ENCODE measurements at places on chromosomes 13 and 19.

DNA sequence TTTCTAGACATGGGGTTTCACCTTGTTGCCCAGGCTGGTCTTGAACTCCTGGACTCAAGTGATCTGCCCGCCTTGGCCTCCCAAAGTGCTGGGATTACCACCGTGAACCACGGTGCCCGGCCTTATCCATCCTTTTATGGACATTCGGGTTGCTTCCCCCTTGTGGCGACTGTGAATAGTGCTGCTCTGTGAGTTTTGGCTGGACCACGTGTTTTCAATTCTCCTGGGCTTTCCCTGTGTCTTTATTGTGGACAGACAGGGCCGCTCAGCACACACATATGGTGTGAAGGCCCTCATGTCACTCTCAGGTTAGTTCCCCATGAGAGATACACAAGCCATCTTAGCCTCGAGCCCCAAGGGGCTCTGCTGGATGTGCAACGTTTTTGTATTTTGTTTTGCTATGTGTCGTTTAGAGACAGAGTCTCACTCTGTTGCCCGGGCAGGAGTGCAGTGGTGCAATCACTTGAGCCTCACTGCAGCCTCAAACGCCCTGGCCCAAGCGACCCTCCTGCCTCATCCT lies 40.5 kb downstream of the MAU2 start:
- ATAC-seq = peak; percentile 82

DNA sequence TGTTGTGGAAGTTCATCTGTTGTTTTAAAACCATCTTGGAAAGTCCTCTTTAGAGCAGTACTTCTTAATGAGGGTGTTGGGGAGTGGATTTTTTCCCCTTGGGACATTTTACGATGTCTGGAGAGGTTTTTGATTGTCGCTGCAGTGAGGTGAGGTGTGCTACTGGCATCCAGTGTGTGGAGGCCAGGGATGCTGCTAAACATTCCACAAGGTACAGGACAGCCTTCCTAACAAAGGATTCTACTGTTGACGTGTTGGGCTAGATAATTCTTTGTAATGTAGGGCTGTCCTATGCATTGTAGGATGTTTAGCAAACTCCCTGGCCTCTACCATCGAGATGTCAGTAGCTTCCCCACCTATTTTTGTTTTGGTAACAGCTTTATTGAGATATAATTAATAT lies 33.3 kb downstream of the NAA16 start:
- ATAC-seq = no peak

DNA sequence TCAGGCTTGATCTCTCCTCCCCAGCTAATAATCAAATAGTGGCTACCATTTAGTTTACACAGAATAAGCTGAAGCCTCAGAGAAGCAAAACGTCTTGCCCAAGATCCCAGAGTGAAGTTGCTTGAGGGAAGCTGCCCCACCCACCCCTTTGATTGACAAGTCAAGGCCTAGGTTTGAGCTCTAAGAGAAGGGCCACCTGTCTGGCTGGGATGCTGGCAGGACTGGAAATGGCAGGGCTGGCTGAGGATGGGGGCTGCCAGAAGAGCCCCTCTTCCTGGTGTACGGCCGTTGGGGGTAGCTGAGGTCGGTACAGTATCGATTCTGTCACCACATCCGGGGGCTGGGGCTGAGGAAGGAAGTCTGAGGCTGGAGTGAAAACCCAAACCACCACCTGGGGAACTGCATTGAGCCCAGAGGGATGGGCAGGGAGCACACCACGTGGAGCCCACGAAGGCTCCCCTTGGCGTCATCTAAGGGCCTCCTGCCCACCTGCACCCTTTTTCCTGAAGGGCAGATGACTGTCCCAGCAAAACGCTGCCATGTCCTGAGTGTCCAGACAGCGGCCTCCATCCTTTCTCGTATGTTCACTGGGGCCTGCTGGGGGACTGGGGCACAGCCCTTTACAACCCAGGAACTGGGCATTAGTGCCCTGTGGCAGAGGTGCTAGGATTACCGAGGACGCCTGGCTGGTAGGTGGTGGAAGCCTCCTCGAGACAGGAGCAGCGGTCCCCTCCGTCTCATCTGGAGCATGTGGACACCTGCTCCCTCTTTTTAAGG lies 1.4 kb upstream of the PRKD2 start:
- peak; percentile 49 for ATAC-seq

- no peak for ATAC-seq
Measured at GRCh38 chr19:43997631-43998290, 5.0 kb upstream of the ZNF230 start.

GRCh38 chr13:27933118-27933517 lies 13.3 kb downstream of the PDX1 start:
- ATAC-seq = no peak

DNA sequence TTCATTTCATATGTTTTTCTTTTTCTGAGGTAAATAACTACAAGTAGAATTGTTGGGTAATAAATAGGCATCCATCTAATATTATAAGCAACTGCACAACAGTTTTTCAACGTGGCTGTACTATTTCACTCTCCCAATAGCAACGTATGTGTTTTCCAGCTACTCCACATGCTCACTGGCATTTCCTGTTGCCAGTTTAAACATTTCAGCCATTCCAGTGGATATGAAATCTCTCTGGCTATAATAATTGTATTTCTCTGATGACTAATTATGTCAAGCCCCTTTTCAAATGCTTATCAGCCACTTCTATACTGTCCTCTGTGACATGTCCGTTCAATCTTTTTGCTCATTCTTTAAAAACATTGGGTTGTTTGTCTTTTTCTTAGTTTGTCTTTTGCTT lies 26.8 kb upstream of the ALOX5AP start:
- ATAC-seq = no peak

- no peak for ATAC-seq
Measured at GRCh38 chr13:111521691-111522229, 201.3 kb downstream of the TEX29 start.

- no peak for ATAC-seq
Measured at GRCh38 chr13:73935991-73936390, 198.2 kb downstream of the KLF12 start.

DNA sequence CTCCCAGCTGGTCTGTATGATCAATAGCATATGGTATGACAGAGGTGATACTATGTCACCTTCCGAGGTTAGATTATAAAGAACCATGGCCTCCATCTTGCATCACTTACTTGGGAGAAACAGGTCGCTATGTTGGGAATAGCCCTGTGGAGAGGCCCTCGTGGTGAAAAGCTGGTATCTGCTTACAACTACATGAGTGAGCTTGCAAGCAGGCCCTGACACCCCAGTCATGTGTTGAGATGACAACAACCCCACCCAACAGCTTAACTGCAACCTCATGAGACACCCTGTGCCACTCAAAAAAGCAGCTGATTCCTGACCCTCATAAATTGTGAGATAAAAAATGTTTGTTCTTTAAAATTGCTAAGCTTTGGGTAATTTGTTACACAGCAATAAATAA lies 18.8 kb downstream of the MTRF1 start:
- ATAC-seq = no peak

- ATAC-seq = peak; percentile 28
Measured at GRCh38 chr19:10921199-10921909, 7.1 kb downstream of the YIPF2 start.

GRCh38 chr19:14553042-14553938 lies 18.6 kb downstream of the NDUFB7 start:
- ATAC-seq = no peak

GRCh38 chr19:10106100-10106936 lies at the start of gene PPAN:
Gene PPAN, plus strand, starts transcription at chr19:10106362. Its CDS starts 33 bp downstream, at chr19:10106395.
- ATAC-seq = peak; percentile 72

DNA sequence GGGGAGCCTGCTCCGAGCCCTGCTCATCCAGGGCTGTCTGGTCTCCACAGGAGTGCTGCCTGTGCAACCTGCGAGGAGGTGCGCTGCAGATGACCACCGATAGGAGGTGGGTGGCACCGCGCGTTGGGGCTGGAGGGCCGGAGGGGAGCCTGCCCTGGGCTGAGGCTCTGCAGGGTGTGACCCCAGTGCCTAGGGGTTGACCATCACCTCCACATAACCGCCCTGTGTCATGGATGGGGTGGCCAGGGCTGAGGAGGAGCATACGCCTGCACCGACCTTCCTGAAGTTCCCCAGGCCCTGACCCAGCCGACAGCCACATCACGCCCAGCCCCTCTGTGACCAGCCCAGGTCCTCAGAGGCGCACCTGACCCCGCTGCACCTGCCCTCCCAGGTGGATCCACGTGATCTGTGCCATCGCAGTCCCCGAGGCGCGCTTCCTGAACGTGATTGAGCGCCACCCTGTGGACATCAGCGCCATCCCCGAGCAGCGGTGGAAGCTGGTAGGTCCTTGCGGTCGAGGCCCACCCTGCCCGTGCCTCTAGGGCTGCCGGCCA lies 168.7 kb downstream of the KDM4B start:
- no peak for ATAC-seq

- no peak for ATAC-seq
Measured at GRCh38 chr19:8615024-8615423, 4.5 kb upstream of the ADAMTS10 start.

- ATAC-seq = no peak
Measured at GRCh38 chr13:47999973-48000372, 1.1 kb downstream of the SUCLA2 start.

- no peak for ATAC-seq
Measured at GRCh38 chr13:110993788-110994187, 78.9 kb upstream of the ANKRD10 start.

DNA sequence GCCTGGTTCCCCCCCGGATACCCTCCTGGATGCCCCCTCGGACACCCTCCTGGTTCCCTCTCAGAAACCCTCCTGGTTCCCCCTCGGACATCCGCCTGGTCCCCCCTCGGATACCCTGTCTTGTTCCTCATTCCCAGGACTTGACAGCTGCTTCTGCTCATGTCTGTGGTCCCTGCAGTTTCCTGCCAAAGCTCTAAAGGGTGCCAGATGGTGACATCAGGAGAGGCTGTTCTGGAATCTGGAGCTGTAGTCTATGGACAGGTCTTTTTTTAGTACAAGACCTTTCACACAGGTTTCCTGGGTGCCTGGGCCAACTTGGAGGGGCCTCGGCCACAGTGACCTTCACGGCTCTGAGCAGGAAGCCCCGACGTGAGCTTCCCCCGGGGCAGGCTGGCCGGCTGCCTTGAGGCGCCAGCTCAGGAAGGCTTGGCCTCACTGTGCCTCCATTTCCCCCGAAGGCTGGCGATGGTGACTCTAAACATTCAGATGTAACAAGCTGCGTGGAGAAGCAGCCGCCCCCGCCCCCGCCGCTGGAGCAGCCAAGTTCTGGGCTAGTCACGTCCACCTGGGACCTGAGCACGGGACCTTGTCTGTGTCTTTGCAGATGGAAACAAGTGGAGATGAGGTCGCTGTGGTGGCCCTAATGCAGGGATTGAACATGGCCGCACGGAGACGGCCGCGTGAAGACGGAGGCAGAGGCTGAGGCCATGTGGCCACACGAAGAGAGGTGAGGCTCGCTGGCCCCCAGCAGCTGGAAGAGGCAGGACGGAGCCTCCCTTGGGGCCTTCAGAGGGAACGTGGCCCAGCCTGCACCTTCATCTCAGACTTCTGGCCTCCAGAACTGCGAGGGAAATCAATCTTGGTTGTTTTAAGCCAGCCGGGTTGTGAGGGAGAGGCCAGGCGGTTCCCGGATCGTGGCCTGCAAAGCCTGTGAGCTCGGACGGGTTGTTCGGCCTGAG lies 12.7 kb downstream of the SGTA start:
- no peak for ATAC-seq

GRCh38 chr13:104140552-104140951 lies 1074.3 kb upstream of the SLC10A2 start:
- no peak for ATAC-seq

DNA sequence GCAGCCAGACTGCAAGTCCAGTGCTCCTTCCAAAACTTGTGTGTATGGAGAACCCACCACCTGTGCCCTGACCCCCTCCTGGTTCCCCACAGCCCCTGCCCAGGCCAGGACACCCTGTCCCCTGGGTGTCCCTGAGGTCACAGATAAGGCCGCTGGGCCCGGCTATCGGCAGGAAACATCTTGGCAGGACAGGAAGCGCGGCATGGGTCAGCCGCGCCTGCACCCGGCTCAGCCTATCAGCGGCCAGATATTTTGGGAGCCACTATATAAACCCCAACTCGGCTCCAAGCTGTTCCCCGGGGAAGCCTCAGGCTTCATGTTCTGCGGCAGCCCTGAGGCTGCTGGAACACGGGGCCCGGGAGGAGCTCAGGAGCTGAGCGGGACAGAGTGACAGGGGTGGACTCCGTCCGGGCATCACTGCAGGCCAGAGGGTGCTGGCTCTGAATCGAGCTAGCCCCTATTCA lies 60.8 kb downstream of the AP1M1 start:
- ATAC-seq = no peak

- no peak for ATAC-seq
Measured at GRCh38 chr13:88958821-88959220, 1287.7 kb downstream of the SLITRK5 start.

GRCh38 chr19:12163826-12164225 lies 930 bp downstream of the ZNF136 start:
- ATAC-seq = no peak

DNA sequence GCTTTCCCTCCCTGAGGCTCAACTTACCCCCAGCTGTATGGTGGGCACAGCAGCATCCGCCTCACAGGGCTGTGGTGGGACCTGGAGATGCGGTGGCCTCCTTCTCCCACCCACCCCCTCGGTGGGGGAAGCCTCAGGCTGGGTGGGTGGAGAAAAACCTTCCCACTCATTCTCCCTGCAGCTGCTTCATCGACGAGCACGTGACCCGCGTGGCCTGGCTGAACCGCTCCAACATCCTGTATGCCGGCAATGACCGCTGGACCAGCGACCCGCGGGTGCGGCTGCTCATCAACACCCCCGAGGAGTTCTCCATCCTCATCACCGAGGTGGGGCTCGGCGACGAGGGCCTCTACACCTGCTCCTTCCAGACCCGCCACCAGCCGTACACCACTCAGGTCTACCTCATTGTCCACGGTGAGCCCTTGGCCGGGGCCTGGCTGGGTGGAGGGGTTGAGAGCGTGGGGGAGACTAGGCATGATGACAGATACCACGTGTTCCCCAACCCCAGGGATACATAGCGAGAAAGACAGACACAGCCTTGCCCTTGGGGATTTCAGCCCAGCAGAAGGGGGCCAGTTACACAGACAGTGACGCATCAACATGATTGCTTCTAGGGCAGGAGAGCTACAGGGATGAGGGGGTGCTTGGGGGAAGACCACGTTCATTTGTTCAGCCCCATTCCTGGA lies 12.2 kb downstream of the IGLON5 start:
- ATAC-seq = no peak

DNA sequence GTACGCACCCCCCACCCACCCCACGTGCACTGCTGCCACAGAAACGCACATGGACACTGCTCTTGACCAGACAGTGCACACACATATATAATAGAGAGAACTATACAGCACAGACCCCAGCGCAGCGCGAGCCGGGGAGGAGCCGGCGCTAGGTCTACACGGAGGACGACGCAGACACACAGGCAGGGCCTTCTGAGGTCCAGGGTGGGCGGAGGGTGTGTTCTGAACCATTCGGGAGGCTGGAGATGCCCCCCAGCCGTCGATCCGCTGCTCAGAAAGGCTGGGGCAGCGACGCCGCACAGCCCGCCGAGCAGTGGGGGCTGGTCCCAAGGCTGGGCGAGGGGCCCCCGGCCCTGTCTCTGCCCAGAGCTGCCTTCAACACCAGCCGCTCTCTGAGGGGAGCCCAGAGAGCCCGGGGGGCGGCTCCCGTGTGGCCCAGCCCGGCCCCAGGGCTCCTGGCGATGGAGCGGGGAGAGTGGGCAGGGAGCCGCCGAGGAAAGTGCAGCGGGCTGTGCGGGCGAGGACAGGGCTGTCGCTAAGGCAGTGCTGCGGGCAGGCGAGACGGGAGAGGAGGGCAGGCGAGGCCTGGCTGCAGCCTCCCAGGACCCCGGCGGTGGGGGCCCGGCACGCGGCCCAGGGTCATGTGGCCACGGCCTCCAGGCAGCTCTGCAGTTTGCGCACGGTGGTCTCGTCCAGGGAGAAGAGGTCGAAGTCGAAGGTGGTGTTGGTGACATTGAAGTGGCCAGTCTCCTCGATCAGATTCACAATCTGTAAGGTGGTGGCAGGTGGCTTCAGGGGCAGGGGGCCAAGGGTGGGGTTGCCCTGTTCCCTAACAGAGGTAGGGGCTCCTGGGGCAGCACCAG lies 67.1 kb downstream of the MLLT1 start:
- ATAC-seq = peak; percentile 3

Data from stimulated activated memory B cell treated with anti-CD40 and anti-IgM and Interleukin-4, amounts not matched to agents 10 μg/mL and 1 μg/mL and 100 μg/mL, for 72 hours (primary cell).